Esophagus muscularis mucosa (tissue), 4 donors: ENCODE measurements at places on chromosomes 16 and 17.

- H3K27me3 ChIP-seq, result no peaks in the 10 kb centered on the region
- H3K4me3 ChIP-seq, result no peak overlapping the region
- DNase-seq, result no peak
- H3K27ac ChIP-seq, result peak overlapping the region; percentile 11
Observed at GRCh38 chr16:66746682-66747081, 4.7 kb downstream of the DYNC1LI2 start.

DNA sequence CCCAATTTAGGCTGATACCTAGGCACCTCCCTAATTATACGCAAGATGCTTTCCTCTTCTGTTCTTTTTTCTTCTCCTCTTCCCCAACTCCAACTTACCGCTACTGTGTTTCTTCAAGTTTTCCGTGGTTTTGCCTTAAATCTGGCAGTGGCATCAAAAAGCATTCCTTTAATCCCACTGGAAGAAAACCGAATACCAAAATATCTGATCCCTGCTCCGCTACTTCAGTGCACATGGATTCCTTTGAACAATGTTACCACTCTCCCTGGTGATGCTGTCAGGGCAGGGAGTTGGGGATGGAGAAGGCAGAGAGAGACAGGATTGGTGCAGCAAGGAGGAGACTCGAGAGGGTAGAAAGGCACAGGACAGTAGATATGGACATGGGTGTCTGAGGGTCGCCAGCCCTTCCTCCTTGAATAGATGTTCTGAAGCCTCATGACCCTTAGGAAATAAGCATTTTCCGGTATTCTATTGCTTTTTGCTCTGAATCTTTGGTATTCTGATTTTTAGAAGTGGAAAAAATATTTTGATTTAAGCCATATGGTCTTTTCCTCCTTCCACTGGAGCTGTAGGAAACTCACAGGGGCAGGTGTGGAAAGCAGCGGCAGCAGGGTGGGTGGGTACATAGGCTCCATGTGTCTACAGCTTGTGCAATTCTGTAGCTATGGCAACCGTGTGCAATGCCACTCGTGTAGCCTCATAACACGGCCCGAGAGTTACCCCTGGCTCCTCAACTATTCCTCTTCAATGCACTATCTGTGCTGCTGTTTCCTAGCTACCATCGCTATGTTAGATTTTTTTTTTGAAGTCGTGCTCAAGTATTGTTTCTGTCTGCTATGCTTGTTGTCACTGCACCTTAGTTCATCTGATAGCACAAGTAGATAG lies 32.3 kb upstream of the TANC2 start:
- no peaks in the 10 kb centered on the region for H3K36me3 ChIP-seq
- H3K4me3 ChIP-seq, result no peak overlapping the region
- no peak overlapping the region for H3K27ac ChIP-seq
- no peaks in the 10 kb centered on the region for H3K27me3 ChIP-seq

- no peaks in the 10 kb centered on the region for H3K27me3 ChIP-seq
- H3K36me3 ChIP-seq, result peaks cover 11% of the 10 kb centered on the region
- no peak overlapping the region for H3K4me3 ChIP-seq
- peak overlapping the region; percentile 3 for H3K27ac ChIP-seq
- H3K4me1 ChIP-seq, result peaks cover 56% of the 10 kb centered on the region
Observed at GRCh38 chr17:29682054-29682453, 59.3 kb upstream of the CORO6 start.

GRCh38 chr17:28446716-28447395 lies 26.6 kb upstream of the SLC13A2 start:
- H3K4me3 ChIP-seq, result no peak overlapping the region
- no peak overlapping the region for H3K27ac ChIP-seq
- no peaks in the 10 kb centered on the region for H3K4me1 ChIP-seq

DNA sequence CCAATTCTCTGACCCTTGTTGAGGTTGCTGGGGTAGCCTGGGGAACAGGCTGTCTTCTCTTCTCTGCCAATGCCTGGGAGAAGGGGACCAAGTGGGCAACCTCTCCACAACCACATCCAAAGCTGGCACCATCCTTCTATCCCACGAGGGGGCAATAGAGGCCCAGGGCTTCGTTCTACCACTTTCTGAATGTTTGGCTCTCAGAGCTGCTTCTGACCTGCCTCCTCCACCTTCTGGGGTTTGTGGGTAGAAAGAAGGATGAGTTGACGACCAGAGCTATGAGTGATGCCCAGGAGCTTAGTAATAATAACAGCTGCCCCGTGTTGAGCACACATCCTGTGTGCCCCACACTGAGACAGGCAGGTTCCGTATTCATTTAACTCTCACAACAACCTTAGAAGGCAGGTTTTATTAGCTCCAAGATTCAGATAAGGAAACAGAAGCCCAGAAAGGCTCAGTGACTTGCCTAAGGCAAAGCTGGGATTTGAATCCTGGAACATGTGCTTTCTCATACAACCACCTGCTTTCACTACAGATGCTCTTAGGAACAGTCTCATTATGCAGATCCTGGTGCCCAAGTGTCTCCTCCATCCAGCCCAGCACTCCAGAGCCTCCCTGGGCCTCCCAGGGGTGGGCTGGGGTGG lies 11.1 kb downstream of the TSPOAP1 start:
- peaks cover 47% of the 10 kb centered on the region for H3K36me3 ChIP-seq
- H3K27me3 ChIP-seq, result no peaks in the 10 kb centered on the region
- no peaks in the 10 kb centered on the region for H3K4me1 ChIP-seq

DNA sequence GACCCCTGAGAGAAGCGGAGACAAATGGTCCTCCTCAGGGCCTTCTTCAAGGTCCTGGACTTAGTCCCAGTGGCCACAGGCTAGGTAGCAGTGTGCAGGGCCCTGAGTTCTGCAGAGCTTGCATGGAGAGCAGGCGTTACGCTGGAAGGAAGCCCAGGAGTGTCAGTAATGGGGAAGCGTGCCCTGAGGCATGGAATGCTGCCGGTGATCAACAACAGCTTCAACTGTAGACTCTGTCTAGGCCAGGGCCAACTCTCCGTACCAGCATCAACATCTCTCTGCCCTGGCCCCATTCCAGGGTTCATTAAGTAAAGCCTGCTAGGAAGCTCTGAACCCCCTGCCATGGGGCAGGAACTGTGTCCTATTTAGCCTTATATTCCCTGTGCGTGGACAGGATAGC lies 568 bp upstream of the TNK1 start:
- peak overlapping the region; percentile 60 for H3K4me3 ChIP-seq
- H3K27me3 ChIP-seq, result no peaks in the 10 kb centered on the region
- no peak for DNase-seq
- H3K36me3 ChIP-seq, result no peaks in the 10 kb centered on the region
- H3K27ac ChIP-seq, result peak overlapping the region; percentile 75
- H3K4me1 ChIP-seq, result peaks cover 40% of the 10 kb centered on the region

DNA sequence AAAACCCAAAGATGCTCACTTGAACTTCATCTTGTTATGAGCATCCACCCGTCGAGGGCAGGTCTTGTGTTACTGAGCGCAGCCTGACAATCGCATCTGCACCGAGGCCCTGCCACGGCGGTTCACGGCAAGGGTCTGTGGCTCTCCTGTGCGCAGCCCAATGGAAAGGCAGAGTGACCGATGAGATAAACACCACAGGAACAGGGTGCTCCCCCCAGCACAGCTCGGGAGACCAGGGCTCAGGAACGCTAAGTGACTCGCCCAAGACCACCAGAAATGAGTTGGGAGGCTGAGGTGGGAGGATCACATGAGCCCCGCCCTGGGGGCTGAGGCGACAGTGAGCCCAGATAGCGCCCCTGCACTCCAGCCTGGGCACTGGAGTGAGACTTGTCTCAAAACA lies 134.7 kb downstream of the ANKRD11 start:
- H3K4me1 ChIP-seq, result peaks cover 91% of the 10 kb centered on the region
- H3K36me3 ChIP-seq, result peaks cover 7% of the 10 kb centered on the region
- H3K27ac ChIP-seq, result no peak overlapping the region
- no peak overlapping the region for H3K4me3 ChIP-seq
- DNase-seq, result no peak

GRCh38 chr17:55454906-55455474 lies 33.4 kb upstream of the MMD start:
- H3K27me3 ChIP-seq, result no peaks in the 10 kb centered on the region
- no peak for DNase-seq
- H3K4me1 ChIP-seq, result peaks cover 56% of the 10 kb centered on the region
- no peak overlapping the region for H3K4me3 ChIP-seq

DNA sequence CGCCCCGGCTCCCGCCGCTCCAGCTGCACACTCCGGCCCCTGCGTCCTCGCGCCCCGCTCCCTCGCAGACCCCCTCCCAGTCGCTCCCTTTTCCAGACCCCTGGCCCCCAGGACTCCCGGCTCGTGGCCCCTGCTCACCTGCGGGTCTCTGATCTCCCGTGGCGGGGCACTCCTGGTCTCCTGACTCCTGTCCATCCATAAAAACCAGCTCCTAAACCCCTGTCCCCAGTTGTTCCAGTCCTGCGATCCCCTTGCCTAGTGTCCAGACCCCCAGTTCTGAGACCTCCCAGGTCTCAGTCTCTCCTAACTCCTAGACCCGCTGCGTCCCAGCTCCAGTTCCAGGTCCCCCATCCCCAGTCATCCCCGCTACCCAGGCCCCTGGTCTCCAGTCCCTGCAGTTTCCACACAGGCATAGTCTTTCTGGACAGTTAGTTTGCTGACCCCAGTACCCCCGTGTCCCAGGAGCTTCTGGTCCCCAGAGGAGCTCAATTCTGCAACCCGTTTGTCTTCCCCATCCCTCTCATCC lies 379 bp downstream of the SNX29 start:
- peaks cover 8% of the 10 kb centered on the region for H3K36me3 ChIP-seq
- H3K27ac ChIP-seq, result peak overlapping the region; percentile 86
- no peak for DNase-seq
- peaks cover 28% of the 10 kb centered on the region for H3K4me1 ChIP-seq
- no peaks in the 10 kb centered on the region for H3K27me3 ChIP-seq

DNA sequence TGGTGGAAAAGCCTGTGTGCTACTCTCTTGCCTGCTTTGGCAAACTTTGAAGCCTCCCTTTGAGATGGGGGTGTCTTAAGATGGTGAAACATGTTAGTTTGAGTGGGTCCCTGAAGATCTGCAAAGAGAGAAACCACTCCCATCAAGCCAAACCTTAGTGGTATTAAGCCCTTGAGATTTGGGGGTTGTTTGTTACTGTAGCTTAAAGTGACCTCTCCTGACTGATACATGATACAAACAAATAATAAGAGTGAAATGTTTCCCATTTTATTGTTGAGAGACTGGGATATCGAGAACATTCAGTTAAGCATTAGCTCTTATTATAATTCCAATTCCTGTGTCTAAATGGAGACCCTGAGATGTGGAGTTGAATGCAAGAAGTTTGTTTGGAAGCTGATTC lies 63.1 kb downstream of the NT5M start:
- H3K4me1 ChIP-seq, result no peaks in the 10 kb centered on the region
- no peak overlapping the region for H3K27ac ChIP-seq
- H3K36me3 ChIP-seq, result no peaks in the 10 kb centered on the region
- H3K27me3 ChIP-seq, result no peaks in the 10 kb centered on the region

- H3K36me3 ChIP-seq, result peaks cover 12% of the 10 kb centered on the region
- H3K4me1 ChIP-seq, result peaks cover 6% of the 10 kb centered on the region
- no peak overlapping the region for H3K27ac ChIP-seq
Observed at GRCh38 chr17:80854220-80854619, 137.4 kb upstream of the CHMP6 start.

- no peak overlapping the region for H3K27ac ChIP-seq
- H3K27me3 ChIP-seq, result no peaks in the 10 kb centered on the region
- no peak overlapping the region for H3K4me3 ChIP-seq
- peaks cover 9% of the 10 kb centered on the region for H3K36me3 ChIP-seq
- peaks cover 5% of the 10 kb centered on the region for H3K4me1 ChIP-seq
- no peak for DNase-seq
Observed at GRCh38 chr16:81094771-81095251, 1.4 kb downstream of the GCSH start.

GRCh38 chr16:57504001-57504400 lies 17.7 kb upstream of the DOK4 start:
- no peaks in the 10 kb centered on the region for H3K27me3 ChIP-seq
- no peak overlapping the region for H3K4me3 ChIP-seq
- no peak for DNase-seq
- H3K4me1 ChIP-seq, result no peaks in the 10 kb centered on the region
- H3K27ac ChIP-seq, result no peak overlapping the region

- H3K4me1 ChIP-seq, result peaks cover 46% of the 10 kb centered on the region
- no peaks in the 10 kb centered on the region for H3K36me3 ChIP-seq
- no peaks in the 10 kb centered on the region for H3K27me3 ChIP-seq
Observed at GRCh38 chr16:22192261-22193062, 13.6 kb upstream of the EEF2K start.

DNA sequence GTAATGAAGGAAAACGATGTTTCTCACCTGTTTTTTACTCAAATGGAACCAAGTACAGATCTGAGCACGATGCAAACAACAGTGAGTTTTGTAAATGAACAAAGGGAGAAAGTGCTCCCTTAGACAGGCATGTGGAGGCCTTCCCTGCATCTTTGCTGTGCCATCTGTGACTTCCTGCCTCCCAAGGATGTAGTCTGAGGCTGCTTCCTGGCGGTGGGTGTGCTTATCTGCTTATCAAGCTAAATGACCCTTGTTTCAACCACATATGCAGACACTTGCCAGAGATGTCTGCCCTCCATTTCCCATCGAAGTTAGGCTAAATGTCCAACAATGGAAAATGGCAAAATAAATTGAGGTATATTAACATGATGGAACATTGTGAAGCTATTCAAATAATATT lies 34.6 kb downstream of the RGS9 start:
- H3K36me3 ChIP-seq, result no peaks in the 10 kb centered on the region
- no peak overlapping the region for H3K27ac ChIP-seq
- no peaks in the 10 kb centered on the region for H3K27me3 ChIP-seq
- no peak for DNase-seq
- peaks cover 18% of the 10 kb centered on the region for H3K4me1 ChIP-seq

- no peak overlapping the region for H3K27ac ChIP-seq
- peaks cover 51% of the 10 kb centered on the region for H3K36me3 ChIP-seq
- H3K27me3 ChIP-seq, result no peaks in the 10 kb centered on the region
- H3K4me1 ChIP-seq, result peaks cover 9% of the 10 kb centered on the region
- no peak for DNase-seq
Observed at GRCh38 chr16:81657781-81658180, 121.3 kb upstream of the PLCG2 start.

GRCh38 chr17:57113011-57113410 lies 28.0 kb downstream of the AKAP1 start:
- peaks cover 55% of the 10 kb centered on the region for H3K4me1 ChIP-seq
- no peaks in the 10 kb centered on the region for H3K27me3 ChIP-seq
- no peak overlapping the region for H3K4me3 ChIP-seq
- no peak for DNase-seq
- H3K27ac ChIP-seq, result peak overlapping the region; percentile 77
- peaks cover 45% of the 10 kb centered on the region for H3K36me3 ChIP-seq

- no peaks in the 10 kb centered on the region for H3K27me3 ChIP-seq
- no peak overlapping the region for H3K4me3 ChIP-seq
- DNase-seq, result no peak
Observed at GRCh38 chr16:50244140-50244503, 22.2 kb upstream of the ADCY7 start.

DNA sequence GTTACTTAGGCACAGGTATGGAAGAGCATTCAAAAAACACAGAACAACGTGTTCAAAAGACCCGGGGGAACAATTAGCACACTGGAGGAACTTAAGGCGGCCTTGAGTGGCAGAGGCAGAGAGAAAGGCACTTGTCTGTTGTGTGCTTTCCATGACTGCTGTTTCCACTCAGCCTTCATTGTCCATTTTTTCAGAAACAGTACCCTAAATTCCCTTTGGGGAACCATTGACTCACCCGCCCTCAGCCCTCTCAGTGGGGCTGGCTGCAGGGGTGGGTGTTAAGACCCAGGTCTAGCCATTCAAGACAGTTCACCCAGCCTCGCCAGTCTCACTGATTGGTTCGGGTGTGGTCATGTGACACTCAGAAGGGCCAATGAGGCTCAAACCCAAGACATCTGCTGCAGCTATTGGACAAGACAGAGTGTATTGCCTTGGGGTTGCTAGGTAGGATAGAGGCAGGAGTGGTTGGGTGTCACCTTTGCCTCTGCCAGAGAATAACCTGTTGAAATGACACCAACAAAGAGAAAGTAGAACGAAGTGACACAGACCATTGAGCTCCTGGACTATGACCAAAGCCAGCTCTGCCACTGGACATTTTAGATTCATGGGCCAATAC lies 19.6 kb upstream of the CEP20 start:
- no peaks in the 10 kb centered on the region for H3K4me1 ChIP-seq
- no peaks in the 10 kb centered on the region for H3K27me3 ChIP-seq
- no peak overlapping the region for H3K4me3 ChIP-seq
- H3K27ac ChIP-seq, result no peak overlapping the region
